ENCODE measurements at places on chromosomes 3 and 15. TPM values are rescaled to one million over a fixed set of nuclear protein-coding genes. Genes with fewer than 3 reads are reported as not detected.

NLGN1 gene
- total RNA-seq = 2.3 TPM

KIF23 gene
- total RNA-seq = 8.6 TPM

SPESP1 gene
- 9.8 TPM for total RNA-seq

RTP1 gene
- not detected for total RNA-seq

ARHGEF26 gene
- total RNA-seq = 1.4 TPM

ZNF774 gene
- 2.8 TPM for total RNA-seq

CNTN3 gene
- 7.0 TPM for total RNA-seq

XIRP1 gene
- total RNA-seq = 0.07 TPM

TMEM212 gene
- not detected for total RNA-seq

Data from smooth muscle cell of the pulmonary artery (primary cell).